Adipocyte (in vitro differentiated cells): ENCODE measurements at places on chromosomes 7 and 10.

DNA sequence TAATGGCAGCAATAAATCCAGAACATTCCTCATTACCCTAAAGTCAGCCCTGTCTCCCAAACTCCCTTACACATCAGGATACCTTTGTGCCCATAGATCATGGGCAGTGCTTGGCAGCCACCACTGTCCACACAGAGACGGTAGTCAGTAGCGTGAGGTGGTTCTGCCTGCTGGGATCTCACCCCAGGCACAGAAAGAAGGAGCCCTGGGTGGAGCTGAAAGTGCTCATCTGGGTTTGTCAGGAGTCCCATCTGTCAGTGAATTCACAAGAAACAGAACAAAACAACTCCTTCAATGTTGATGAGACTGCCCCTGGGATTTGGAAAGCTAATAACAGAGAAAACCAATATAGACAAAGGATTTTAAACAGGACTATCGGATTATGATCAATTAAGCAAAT is 90.2 kb upstream of the PRSS58 start:
- no peak for DNase-seq

DNA sequence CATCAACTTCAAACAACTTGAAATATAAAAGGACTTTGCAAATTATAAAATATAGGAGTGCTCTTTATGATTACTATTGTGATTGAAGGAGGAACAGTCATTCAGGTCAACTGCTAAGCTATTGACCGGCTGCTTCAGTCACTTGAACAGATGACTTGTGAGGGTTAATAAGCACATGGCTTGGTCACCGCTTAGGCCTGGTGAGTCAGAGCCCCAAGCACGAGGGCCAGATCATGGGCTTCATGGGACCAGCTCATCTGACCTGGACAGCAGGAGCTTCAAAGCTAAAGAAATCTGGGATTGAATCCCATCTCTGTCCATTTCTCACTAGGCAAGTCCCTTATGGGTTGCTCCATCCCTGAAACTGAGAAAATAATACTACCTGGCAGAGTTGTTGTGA is 60.4 kb upstream of the ADO start:
- DNase-seq: no peak

GRCh38 chr10:44761076-44761475 is 150.1 kb upstream of the TMEM72 start:
- no peak for DNase-seq

DNA sequence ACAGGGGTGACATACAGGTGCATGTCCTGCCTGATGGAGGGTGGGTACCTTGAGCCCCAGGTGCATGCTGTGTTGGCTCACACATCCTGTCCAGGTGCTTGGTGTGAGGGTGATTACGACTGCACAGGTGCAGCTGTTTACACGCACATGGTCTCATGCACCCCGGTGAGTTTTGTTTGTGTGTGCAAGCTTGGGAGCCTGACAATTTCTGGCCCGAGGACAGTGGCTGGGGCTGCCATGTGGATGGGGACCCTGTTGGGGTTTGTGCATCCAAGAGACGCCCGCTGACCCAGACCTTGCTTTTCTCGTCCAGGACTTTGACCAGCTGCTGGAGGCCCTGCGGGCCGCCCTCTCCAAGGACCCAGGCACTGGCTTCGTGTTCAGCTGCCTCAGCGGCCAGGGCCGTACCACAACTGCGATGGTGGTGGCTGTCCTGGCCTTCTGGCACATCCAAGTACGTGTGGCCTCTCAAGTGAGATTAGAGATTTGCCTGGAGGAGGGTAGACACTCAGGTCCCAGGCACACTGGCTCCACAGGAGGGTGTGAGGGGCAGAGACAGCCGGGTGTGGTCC is 61.7 kb downstream of the PRF1 start:
- no peak for DNase-seq

DNA sequence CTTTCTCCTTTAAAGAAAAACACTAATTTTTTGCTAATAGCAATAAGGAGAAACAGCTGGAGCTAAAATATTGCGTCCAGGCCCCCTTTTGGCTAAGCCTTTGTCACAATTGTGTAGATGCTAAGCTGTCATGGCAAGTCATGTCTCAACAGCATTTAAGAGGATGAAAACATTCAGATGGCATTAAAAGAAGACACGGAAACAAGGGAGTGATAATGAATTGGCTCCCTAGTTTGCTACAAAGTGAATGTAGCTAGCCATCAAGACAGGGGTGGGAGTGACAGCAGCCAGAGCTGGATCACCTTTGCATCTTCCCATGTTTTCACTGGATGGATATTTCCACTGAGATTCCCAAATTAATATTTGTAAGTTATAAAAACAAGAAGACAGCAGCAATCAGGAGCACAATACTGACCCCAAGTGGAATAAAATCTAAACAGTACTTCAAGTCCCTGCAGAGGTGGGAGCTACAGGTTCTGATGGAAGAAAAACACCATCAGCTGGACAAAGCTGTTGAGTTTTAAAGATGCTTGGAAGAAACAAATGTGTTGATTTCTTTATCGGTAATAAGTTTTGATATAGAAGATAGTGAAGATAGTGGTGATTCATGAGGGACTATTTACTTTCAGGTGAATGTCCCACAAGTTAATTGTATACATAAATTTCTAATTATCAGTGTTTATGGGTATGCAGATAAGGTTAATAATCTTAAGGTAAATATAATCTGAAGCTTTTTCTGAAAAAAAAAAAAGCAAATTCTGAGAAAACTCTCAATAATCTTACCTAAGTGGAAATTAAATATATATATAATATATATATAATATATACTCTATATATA is 129.4 kb downstream of the SLC16A9 start:
- peak; percentile 70 for DNase-seq

DNA sequence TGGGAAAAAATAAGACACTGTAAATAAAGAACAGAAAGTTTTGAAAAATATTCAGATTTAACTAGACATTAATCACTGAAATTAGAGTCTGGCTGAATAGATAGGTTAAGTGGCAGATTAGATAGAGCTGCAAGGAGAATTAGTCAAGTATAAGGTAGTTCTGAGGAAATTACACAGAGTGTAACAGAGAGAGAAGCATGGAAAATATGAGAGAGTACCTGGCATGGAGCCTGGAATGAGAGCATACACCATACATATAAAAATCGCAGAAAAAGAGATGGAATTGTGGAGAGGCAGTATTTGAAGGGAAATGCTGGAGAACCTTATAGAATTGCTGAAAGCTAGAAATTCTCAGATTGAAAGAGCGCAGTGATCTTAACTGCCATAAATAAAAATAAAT is 46.9 kb downstream of the ZNRF2 start:
- DNase-seq: peak; percentile 39

DNA sequence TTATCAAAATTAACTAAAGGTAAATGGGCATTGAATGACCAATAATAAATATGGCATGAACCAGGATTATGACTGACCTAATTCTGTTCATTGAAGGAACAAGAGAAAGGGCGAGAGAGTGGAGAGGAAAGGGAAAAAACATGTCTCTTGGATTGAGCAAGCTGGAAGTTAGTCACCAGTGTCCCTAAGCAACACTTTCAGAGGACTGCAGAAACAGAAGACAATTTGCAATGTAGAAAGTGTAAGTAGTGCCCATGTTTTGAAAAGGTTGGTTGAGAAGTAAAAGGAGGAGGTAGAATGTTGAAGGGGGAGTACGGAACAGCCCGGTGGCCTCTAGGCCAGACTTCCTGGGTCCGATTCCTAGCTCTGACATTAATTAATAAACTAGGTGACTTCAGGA is 94.6 kb downstream of the FAS start:
- DNase-seq: no peak

- no peak for DNase-seq
Observed at GRCh38 chr7:114662002-114662677, 247.5 kb downstream of the FOXP2 start.

DNA sequence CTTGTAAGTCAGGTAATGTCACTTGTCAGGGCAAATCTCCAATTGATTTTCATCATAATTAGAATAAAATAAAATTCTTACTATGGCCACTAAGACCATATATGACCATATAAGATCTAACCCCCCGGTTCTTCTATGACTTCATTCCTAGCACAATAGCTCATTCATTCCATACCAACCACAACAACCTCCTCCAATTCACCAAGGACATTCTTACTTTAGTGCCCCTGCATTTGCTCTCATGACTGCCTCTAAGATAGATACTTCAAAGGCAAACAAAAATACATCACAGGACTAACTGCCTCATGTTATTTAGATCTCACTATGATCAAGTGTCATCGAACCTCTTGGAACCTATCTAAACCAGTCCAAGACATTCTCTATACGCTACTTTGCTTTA is 90.8 kb downstream of the SNX13 start:
- peak; percentile 45 for DNase-seq

DNA sequence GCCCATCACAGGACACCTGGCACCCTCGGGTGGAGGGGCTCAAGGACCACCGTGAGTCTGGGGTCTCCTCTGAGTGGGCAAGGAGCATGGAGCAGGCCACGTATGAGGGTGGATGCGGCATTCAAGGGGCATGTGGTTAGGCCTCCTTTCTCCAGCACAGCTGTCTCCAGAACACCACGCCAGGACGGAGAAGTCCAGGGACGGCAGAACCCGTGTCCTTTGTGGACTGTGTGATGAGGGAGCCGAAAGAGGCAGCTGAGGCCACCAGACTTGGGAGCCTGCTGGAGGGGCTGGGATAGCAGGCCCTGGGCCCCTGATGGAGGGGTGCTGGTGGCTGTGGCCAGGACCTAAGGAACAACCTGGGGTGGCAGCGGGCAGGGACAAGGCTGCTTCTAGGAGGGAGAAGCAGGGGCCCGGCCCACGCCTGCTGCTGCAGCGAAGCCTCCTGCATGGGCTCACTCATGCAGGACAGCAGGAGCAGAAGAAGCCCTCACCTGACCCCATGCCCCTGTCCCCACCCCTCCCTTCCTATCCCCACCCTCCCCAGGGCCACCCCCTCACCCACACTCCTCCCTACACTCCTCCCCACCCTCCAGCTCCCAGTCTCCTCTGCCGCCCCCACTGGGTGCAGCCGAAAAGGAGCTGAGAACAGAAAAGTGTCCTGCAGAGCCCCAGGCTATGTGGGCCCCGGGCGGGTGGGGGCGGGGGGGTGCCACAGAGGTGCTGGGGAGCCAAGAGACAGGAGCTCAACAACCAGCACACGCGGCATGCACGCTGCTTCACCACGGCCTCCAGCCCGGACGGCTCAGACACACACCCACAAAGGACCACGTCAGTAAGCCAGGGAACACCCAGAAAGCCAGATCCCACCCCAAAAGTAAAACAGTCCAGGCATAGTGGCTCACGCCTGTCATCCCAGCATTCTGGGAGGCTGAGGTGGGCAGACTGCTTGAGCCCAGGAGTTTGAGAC is 29.7 kb downstream of the ZFAND2A start:
- DNase-seq: no peak

DNA sequence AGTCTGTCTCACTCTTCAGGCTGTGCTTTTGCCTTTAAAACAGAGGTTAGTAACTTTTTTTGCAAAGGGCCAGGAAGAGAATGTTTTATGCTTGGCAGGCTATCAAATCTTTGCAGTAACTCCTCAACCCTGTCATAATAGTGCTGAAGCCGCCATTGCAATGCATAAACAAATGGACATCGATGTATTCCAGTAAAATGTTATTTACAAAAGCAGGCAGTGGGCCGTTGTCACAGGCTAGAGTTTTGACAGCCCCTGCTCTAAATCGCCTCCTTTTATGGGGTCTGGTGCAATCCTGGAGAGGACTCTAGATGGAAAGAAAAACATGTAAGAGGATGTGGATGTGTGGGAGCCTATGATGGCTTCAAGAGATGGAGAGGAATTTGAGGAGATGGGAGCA is 568.3 kb downstream of the TYW1 start:
- no peak for DNase-seq

GRCh38 chr7:50782375-50783208 is at the start of gene GRB10:
TSS of gene GRB10 (minus strand) at chr7:50782896. CDS start at chr7:50732322, 50,574 bp downstream.
- peak; percentile 69 for DNase-seq

DNA sequence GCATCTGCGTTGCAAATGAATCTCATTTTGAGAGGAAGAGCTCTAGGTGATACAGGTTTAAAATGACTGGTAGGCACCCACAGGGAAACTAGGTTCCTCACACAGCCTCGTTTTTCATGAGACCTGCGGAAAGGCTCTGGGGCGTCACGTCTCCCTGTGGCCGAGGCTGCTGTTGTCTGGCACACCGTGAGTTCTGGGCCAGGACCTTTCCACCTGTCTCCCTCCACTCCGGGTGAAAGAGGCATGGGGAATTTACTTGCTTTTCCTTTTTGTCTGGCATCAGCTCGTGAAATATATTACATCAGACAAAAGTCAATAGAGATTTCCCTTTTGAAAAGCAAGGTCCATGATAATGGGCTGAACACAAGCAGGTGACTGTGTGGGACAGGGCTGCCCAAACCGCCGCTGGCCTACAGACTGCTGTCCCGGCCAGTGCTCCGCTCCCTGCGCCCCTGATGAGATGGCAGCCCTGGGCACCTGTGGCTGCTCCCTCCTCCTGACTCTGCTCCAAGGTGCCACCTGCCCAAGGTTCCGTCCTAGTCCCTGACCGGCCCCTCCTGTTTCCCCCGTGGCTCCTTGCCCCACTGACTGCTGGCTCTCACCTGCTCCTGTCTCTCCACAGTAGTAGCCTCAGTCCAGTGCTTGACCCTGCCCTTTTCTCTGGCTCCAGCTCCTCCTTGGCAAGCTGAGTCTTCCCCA is 109.6 kb downstream of the NKX6-2 start:
- no peak for DNase-seq

DNA sequence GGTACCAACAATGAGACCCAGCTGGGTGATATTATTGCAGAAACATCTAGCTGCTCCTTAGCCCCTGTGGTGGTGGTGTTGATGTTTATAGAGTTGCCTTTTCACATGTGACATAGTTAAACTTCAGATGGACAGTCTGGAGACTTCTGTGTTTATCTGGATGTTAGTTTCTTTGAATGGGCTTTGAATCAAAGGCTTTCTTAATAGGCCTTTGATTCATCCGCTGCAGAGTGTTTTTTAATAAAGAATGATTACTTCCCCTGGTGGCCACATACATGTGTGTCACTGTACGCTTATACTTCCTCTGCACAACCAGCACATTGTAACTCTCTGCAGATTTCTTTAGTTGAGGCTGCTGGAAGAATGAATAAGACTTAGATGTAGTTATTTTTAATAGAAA is 221.0 kb downstream of the DYNC1I1 start:
- no peak for DNase-seq

DNA sequence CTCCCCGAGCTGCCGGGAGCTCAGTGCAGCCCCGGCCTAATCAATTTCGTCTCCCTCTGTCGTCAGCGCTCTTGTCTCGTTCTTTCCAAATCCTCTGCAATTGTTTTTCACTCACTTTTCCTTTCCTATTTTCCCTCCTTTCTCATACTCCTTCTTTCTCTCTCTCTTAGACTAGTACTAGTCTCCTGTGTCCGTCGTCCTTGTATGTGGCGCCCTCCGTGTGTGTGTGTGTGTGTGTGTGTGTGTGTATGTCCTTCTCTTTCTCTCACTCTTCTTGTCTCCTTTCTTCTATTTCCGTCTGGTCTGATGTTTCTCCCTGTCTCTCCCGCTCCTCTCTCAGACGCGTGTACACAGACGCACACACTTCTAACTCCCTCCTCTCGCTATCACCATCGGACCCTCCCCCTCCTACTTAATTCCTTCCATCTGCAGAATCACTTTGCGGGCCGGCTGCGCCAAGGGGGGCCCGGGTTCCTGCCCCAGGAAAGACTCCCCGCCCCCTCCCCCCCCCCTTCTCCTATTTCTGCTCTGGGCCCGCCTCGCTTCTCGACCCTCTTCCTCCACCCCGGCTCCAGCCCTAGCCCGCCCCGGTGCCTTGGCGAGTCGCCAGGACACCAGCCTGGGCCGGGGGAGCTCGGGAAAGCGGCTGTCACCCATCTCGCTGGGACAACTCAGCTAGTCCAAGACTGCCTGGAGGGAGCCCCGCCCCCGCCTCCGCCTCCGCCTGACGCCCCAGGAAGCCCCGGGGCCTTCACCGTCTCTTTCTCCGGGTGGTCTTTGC is 743 bp upstream of the ZCCHC24 start:
- peak; percentile 62 for DNase-seq
